ENCODE measurements at places on chromosomes 4 and X. TPM values are rescaled to one million over a fixed set of nuclear protein-coding genes. Genes with fewer than 3 reads are reported as not detected.

SLC49A3 gene
- total RNA-seq: 3.5 TPM

ALAS2 gene
- 43.5 TPM for total RNA-seq

GYPB gene
- 6.3 TPM for total RNA-seq

TECRL gene
- 1.2 TPM for total RNA-seq

CAPN6 gene
- total RNA-seq: 67.9 TPM

SERTM2 gene
- total RNA-seq: 2.4 TPM

IBSP gene
- not detected for total RNA-seq

ZBTB49 gene
- 9.7 TPM for total RNA-seq

CCKAR gene
- total RNA-seq: 1.3 TPM

SOD3 gene
- 19.7 TPM for total RNA-seq

CD40LG gene
- total RNA-seq: not detected

HTN1 gene
- total RNA-seq: not detected

ASB12 gene
- 0.38 TPM for total RNA-seq

PASD1 gene
- total RNA-seq: not detected

TLR6 gene
- total RNA-seq: 2.0 TPM

Data from camera-type eye (tissue), 1 donor.